ENCODE measurements at places on chromosomes 13 and 19.

DNA sequence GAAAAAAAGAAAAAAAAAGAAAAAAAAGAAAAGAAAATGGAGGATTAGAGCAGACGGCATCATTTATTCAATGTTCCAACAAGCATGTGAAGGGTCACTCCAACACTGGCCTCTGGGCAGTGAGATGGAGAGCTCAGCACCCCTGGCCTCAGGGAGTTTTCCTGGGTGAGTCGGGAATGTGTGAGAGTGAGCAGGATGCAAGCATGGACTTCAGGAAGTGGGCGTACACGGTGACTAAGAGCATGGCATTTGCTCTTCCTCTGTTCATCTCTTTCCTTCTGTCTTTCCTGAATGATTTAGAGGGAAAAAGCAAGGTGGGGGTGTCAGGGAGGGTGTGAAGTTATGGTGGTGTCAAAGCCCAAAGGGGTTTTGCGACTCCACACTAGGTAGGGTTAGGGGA, 682 bp upstream of the CABP5 start:
- no peak for DNase-seq

DNA sequence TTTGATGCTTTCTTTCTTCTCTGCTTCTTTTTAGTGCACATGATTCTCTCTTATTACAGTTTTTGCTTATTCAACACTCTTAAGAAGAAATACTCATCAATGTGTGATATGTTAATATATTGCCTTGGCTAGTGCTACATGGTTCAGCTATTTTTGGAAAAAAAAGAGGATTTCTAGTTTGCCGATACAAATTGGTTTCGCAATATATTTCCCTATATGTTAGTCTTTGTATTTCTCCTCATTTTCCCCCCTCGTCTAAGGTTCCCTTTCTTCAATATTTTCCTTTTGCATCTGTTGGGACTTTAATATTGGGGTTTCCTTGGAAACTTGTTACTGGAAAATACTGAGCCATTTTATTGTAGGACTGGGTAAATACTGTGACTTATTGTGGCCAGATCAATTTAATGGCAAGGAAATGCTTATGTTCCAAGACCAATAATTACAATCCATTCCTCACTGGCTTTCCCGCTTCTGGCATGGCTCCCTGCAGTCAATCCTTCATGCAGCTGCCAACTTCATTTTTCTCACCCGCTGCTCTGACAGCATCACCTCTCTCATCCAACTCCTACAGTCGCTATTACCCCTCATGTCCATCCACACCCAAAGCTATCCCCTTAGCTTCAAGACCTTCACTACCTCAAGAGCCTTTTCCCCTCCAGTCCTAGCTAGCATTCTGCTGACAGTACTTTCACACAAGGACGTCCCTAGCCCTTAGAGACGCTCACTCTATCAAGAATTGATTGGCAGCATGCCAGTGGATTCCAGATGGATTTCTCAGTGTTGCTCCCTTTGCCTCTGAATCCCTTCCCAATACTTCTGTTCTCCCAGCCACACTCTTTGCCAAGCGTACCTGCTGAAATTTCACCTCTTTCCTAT, 280.1 kb upstream of the TMTC4 start:
- peak; percentile 56 for DNase-seq

- no peak for DNase-seq
Measured at GRCh38 chr13:99418843-99419140, 82.5 kb upstream of the TM9SF2 start.

GRCh38 chr13:113122550-113123225, at the start of gene F10:
Gene F10, plus strand, starts transcription at chr13:113122799. Its CDS starts 57 bp downstream, at chr13:113122856.
- no peak for DNase-seq

- no peak for DNase-seq
Measured at GRCh38 chr13:113904411-113904810, 40.5 kb upstream of the GAS6 start.

- DNase-seq, result no peak
Measured at GRCh38 chr19:39126312-39127187, 964 bp downstream of the PAK4 start.

- DNase-seq, result peak; percentile 42
Measured at GRCh38 chr13:52906122-52906903, 57.9 kb upstream of the PCDH8 start.

GRCh38 chr13:45361596-45362206, 20.7 kb upstream of the TPT1 start:
- DNase-seq, result no peak

GRCh38 chr13:21453387-21454081, 5.6 kb downstream of the ZDHHC20 start:
- DNase-seq, result no peak

GRCh38 chr19:47471733-47472457, at the start of gene SLC8A2:
Gene SLC8A2, minus strand, starts transcription at chr19:47471893. Its CDS starts 5,490 bp downstream, at chr19:47466403.
- DNase-seq, result peak; percentile 73

GRCh38 chr19:30522341-30522740, 150.2 kb downstream of the ZNF536 start:
- DNase-seq, result peak; percentile 70

- DNase-seq, result no peak
Measured at GRCh38 chr13:85080691-85081090, 718.5 kb downstream of the SLITRK6 start.

DNA sequence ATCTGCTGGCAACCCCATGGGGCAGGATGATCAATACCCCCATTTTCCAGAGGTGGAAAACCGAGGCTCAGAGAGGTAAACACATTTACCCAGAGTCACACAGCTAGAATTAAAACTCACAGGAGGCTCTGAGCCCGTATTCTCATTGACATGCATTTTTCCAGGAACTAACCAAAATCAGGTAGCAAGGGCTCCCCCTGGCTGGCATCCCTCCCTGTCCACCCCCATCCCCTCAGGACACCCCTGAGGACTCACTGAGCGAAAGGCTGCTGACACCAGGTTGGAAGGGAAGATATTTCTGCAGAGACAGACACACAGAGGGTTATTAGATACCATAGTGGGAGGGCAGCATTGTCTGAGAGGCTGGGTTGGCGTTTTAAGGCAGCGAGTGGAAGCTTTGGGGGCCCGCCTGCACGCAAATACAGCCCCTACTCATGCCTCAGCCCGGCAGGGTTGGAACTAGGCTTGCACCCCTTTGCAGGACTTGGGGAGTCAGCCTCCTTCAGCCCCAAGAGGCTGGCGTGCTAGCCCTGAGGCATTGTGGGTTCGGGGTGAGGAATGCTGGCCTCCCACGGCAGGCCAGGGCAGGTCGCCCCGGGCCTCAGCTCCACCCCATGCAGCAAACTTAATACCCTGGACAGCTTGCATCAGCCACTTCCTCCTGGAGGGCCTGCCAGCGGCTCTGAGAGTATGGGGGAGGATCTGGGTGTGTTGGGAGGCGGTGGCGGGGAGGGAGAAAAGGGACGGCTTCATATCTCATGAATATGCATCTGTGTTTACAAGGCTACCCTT, 3.9 kb downstream of the SLC1A5 start:
- DNase-seq, result peak; percentile 3

- DNase-seq, result no peak
Measured at GRCh38 chr13:48185018-48185417, 48.0 kb upstream of the ITM2B start.

- peak; percentile 29 for DNase-seq
Measured at GRCh38 chr19:33302974-33303790, 848 bp upstream of the CEBPA start.

DNA sequence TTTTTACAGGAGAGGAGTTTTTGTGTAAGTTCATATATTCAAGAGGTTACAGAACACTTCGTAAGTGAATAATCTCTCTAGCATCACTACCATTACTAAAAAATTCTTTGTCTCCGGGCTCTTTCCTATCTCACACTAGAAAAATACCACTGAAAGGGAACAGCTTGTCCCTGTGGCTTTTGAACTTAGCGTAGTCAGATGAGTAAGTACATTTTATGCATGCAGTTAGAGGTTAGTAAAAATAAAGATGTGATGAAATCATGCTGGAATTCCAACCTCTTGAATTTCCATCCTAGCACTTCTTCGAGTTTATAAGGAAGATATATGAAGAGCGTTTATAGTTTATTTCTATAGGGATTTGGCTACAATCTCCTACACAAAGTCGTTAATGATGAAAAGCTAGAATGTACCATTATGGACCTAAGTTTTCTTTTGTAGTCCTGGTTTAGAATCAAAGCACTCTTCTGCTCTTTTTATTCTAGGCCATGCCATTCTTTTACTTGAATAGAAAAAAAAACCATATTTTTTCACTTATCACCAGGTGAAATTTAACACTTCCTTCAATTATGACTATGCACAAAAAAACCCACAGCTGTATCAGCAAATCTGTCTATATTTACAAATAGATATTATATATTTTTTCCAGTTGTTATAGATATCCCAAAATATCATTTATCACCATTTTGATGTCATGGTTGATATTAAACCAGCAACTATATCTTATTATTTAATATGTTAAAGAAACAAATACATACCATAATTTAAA, 139.9 kb upstream of the PCDH9 start:
- no peak for DNase-seq

GRCh38 chr13:95133498-95133897, 167.8 kb downstream of the ABCC4 start:
- no peak for DNase-seq

DNA sequence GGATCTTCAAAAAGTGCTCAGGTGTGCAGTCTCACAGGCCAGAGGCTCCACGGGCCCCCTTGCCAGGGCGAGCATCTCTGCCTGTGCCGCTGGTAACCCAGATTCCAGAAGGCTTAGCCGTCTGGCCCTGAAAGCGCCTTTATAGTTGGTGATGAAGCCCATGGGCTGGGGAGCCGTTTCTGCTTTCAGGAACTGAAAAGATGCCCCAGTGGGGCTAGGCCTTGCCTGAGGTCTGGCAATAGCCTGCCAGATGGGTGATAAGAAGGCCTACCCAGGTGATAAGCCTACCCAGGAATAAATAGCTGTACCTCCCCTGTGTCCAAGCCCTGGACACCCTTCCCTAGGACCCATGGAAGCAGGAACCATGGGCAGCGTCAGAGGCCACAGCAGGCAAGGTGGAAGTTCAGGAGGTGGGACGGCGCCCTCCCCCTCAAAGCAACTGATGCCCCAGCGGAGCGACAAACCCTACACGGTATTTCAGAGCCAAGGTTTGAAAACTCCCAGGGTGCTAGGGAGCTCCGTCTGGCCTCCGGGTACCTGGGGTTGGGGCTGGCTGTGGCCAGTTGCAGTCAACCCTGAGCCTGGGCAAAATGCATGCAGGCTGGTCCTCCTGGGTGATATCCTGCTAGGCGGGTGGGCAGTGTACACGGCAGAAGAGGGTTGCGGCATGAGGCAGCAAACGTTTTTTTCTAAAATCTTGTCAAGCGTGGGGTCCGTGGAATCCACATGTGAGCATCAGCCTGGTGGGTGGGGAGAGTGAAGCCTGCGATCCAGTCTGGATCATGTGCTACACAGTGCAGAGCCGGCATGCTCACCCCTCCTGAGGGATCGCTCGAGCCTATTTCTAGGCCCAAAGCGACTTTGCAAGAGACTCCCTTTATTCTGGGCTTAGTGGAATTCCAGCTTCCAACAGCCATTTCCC, 45.3 kb downstream of the ACTN4 start:
- no peak for DNase-seq

DNA sequence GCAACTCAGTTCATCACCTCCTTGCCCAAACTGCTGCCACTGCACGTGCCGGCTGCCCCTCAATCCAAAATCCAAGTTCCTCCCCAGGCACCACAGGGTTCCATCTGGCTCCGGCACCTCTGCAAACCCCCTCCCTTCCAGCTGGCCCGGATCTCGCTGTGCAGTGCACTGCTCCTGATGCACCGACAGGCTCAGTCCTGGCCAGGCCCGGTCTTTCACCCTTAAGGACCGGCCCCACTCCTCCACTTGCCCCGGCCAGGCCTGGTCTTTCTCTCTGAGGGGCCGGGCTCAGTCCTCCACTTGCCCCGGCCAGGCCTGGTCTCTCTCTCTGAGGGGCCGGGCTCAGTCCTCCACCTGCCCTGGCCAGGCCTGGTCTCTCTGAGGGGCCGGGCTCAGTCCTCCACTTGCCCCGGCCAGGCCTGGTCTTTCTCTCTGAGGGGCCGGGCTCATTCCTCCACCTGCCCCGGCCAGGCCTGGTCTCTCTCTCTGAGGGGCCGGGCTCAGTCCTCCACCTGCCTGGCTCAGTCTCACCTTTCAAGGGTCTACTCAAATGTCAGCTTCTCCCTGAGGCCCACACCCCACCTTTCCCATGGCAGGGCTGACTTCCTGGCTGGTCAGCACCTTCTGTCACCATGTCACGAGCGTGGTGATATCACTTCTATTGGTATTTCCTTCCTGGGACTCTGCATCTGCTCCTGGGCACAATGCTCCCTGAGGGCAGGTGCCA, 6.9 kb downstream of the ZNF787 start:
- no peak for DNase-seq

- no peak for DNase-seq
Measured at GRCh38 chr13:41457589-41458186, 338 bp downstream of the RGCC start.

Measured in NCI-H1105 treated with DMSO at 0.1 percent for 48 hours (cell line).